ENCODE measurements at places on chromosomes 6 and 20.

DNA sequence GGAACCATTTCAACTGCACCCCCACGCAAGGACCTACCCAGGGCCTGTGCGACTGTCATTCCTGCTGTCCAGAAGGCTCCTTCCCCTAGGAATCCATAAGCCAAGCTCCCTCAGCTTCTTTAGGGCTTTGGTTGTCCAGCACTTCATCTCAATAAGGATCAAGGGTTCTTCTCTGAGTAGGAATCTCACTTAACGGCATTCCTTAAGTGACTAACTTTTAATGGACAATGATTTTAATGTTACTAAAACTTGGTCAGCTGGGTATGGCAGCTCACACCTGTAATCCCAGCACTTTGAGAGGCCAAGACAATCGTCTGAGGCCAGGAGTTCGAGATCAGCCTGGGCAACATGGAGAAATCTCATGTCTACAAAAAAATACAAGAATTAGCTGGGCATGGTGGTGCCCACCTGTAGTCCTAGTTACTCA is 13.4 kb downstream of the UBE2V1 start:
- no peak for DNase-seq

- DNase-seq, result peak; percentile 50
These were observed 25.8 kb upstream of the CCN6 start for GRCh38 chr6:112027942-112028674.

DNA sequence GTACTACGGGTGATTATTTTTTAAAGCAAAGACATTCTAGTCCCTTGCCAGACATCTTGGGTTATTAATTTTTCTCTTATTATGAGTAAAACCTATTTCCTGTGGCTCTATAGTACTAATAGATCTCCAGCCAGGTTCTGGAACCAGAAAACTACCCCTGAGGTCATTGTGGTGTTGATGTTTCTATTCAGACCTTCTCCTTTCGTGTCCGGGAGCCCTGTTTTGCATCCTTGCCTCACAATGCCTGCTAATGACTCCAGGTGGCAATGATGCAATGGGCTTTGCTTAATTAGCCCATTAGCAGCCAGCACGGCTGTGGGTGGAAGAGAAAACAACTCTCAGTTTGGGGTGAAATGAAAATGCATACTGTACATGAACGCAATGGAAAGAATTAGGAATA is 62.9 kb upstream of the ARG1 start:
- no peak for DNase-seq

DNA sequence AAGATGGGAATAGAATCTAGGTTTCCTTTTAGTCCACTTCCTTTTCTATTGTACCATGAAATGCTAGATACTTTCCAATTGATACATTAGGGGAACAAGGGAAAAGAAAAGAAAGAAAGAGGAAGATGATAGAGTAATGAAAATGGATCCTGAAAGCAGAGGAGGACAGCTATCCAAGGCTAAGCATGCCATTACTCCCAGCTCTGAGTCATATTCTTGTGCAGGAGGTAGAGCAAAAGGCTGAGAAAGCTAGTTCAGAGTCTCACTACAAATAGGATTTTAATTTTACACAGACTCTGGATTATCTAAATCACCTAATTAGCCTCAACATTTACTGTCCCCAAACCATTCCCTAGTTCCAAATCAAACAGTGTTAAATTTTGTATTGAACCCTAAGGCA is 23.6 kb downstream of the RWDD2A start:
- peak; percentile 42 for DNase-seq

- peak; percentile 100 for DNase-seq
These were observed at the start of gene CCN2 for GRCh38 chr6:131950767-131951575. Gene CCN2, minus strand, starts transcription at chr6:131951372. Its CDS starts 200 bp downstream, at chr6:131951172.

All from choroid plexus epithelial cell (primary cell).